ENCODE measurements at places on chromosomes 2 and 18.

GRCh38 chr2:129061069-129061768 lies 742.6 kb upstream of the HS6ST1 start:
- no peak for DNase-seq

GRCh38 chr2:136212426-136213378 lies 94.8 kb upstream of the CXCR4 start:
- no peak for DNase-seq

- no peak for DNase-seq
These were observed 62.9 kb downstream of the SETBP1 start for GRCh38 chr18:44743631-44744030.

DNA sequence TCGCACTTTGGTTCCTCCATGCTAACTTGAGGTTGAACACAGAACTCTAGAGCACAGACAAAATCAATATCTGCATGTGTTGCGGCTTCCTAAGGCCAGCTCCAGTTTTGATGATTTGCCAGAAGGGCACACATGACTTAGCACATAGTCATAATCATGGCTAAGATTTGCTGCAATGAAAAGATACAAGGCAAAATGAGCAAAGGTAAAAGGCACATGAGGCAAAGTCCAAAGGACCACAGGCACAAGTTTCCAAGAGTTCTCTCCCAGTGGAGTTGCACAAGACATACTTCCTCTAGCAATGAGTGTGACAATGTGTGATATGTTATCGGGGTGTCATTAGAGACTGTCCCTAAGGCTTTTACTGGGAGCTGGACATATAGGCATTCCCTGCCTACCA lies 24.2 kb upstream of the CXXC1 start:
- DNase-seq = no peak

- DNase-seq = no peak
These were observed 47.1 kb downstream of the EFR3B start for GRCh38 chr2:25088817-25089516.

DNA sequence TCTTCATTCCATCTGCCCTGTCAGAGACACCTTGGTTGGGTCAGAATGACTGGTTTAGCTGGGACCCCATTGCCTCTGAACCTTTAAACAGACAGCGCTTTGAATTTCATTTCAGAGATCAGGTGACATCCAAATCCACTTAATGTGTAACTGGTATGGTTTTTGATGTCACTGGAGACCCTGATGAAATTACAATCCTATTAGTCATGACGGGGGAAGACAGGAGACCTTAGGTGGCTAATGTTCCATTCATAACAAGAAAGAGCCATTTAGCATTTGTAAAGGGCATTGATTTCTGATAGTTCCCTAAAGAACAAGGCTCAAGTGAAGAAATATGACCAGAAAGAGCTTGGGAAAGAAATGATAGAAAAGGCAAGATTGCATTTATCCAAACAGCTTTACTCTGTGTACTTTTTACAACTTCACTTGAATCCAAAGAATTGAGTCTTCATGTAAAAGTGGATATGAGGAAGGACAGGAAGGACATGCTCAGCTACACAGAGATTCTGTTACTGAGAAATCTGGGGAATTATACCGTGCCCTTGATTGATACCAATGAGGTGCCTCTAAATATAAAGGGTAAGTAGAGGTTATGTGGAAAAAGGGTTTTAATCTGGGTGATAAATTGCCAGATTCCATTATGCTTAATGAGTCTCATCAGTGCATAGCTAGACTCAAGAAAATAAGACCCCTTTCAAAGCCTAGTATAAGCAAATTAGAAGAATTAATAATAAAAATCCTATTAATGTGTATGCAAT lies 198.2 kb downstream of the NCKAP5 start:
- peak; percentile 83 for DNase-seq

GRCh38 chr2:197556456-197556855 lies 40.6 kb downstream of the MOB4 start:
- no peak for DNase-seq

DNA sequence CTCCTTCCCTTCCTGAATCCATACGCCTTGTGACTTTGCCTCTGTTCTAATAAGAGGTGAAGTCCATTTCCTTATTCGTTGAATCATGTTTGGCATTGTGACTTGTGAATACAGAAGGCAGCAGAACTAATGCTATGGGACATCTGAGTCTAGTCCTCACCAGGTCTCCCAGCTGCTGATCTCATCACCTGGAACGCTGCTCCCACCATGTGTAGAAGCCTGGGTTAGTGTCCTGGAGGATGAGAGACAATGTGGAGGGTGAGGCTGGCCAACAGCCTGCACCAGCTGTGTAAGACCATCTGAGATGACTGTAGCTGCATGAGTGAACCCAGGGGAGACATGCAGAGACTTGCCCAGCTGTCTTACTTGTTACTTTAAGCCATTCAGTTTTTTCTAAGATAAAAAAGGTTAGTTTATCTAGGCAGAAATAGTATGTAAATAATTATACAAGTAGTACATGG lies 3.5 kb upstream of the HAAO start:
- DNase-seq = no peak

DNA sequence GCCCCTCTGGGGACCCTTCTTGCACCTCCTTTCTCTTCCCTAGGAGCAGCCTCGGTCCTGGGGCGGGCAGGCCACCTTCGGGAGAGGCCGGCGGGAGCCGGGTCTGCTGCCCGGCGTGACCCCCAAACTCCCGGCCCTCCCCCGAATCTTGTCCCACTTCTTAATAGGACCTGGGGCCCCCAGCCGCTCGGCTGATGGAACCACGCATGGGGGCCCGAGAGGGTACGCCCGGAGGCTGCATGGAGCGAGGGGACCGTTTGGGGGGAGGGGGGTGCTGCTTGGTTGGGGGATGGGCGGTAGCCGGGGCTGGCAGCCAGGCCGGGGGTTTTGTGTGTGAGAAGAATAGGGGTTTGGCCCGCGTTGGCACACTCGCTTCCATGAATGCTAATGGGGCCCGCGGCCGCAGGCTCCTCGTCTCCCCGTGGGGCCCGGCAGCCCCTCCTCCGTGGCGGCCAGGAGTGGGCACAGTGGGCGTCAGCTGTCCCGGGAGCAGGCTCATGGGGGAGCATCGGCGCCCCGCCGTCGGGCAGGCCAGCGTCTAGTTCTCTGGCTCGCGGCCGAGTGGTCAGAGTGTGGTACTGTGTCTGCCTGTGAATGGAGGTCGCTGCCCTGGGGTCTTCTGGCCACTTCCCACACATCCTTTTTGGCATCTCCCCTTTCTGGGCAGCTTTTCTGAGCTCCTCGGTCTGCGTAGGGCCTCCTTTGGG lies 1.0 kb downstream of the GAREM2 start:
- no peak for DNase-seq

DNA sequence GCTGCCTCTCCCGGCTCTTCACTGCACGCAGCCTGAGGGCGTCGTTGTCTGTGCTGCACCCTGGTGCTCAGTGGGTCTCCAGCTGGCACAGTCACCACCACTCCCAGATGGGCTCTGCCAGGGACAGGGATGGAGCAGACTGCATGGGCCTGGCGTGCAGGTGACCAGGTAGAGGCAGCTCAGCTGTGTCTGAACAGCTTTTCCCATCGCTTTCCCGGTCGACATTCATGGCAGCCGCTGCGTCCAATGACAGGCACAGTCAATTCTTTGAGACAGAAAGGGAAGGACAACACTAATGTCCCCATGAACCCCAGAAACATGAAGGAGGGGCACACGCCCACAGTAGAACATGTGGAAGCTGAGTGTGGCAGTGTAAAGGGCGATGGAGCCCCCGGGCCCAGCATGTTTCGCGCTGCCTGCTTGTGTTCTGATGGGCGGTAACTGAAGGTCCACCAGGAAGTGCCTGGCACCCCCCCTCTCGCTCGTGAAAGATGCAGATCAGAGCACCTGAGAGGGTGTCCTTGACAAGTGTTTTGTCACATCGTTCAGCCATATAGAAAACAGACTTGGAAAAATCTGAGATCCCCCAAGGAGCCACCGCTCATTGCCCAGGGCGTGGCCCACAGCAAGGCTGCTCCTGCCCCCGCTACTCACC lies 122.4 kb downstream of the NFATC1 start:
- no peak for DNase-seq

DNA sequence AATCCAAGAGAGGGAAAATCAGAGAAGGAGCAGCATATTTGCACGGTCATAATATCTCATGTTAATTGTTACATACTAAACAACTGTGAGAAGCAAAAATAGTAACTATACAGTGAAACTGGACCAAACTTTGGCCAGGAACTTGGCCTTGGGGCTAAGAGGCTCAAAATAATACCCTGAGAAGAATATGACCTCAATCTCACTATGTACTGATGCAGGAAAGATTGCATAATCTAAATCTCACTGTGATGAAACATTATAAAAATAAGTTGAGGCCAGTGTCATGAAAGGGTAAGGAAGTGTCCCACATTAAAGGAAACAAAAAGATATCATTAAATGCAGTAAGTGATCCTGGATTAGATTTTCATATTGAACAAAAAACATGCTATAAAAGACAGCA lies 36.5 kb downstream of the ZRANB3 start:
- no peak for DNase-seq

DNA sequence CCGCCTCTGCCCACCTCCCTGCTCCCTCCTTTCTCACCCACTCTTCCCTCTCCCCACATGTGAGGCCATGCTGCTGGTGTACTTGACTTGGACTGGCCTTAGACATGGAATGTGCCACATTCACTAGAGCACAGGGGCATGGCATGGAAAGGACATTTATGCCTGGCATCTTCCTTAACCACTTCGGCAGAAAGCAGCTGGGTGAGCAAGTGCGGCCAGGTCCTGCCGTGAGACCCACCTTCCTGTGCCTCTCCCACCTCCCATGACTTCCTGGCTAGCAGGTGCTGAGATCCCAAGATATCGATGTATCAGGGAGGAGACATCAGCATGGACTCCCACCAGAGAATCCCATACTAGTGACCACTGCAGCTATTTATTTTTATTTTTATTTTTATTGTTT lies 13.0 kb downstream of the GPR55 start:
- no peak for DNase-seq

DNA sequence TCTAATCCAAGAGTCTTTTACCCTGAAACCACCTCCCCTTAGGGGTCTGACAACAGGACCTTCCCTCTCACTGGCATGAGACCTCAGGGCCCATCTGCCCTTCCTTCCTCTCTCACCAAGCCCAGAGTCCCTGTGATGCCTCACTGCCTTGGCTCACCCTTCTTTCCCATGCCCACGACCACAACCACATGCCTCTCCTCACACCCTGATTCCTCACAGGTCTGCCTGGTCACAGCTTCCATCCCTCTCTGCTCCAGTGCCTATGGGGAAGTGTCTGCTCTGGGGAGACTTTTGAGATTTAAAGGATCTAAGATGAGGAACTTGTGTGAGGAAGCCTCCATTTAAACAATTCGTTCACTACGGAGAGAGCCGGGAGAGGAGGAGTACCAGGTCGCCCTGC lies 98.9 kb upstream of the SH3BP4 start:
- no peak for DNase-seq

DNA sequence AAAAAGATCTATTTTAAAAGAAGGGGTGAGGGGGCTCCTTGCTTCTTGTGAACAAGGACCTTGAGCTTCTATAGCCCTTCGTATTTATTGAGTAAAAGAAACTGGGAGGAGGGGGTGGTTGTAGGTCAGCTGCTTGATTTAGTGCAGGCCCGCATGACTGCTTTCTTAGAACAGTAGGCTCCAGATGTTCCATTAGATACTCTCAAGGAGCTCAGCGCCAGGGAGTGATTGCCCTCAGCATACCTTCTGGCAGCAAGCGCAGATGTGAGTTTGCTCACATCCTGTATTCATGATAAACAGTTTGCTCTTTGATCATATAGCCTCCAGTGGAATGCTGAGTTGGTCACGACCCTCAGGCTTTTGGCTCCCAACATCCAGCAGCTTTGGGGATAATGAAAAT lies 108.9 kb upstream of the XPO1 start:
- no peak for DNase-seq

- DNase-seq = peak; percentile 60
These were observed 72.0 kb upstream of the TMEM178A start for GRCh38 chr2:39593439-39594393.

GRCh38 chr2:174465327-174465726 lies 21.5 kb downstream of the GPR155 start:
- peak; percentile 61 for DNase-seq

DNA sequence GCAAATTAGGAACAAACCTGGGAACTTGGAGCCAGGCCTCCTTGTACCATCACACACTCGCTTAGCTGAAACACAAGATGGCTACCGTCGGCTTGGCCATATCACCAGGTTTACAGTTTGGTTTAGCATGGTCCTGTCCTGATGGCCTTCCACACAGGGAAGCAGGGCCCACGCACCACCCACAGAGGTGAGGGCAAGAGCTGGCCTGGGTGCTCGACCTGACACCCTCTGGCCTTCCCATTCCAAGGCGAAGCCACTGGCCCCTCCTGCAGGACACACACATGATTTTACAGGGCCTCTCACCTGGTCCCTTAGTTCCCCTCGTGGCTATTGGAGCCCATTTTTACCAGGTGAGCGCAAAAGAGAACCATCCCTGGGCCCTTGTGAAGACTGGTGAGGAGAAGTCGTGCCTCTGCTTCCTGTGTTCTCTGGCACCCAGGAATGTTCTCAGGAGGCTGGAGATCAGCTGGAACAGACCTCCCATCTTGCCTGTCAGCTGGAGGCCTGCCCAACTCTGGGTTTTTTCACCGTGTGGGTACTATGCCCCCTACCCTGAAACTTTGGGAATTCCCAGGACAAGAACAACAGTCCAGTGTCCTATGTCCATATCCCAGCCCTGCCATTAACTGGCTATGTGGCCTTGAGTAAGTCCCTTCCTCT lies 53.0 kb upstream of the FOSL2 start:
- no peak for DNase-seq

DNA sequence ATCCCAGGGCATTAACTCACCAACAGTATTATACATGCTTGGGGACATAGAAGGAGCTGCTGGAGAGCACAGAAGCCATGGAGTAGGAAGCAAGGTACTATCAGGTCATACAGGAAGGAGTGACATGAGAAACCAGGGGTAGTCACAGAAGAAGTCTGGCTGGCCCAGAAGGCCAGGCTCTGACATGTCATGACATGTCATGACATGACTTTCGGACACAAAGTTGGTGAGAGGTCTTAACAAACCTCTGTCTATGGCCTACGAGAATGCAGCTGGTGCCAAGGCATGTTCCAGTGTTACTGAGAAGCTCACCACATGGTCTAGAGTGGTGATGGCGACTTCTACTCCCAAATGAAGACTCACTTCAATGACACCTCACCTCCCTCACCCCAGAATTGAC lies 3.3 kb upstream of the CERS6 start:
- no peak for DNase-seq

DNA sequence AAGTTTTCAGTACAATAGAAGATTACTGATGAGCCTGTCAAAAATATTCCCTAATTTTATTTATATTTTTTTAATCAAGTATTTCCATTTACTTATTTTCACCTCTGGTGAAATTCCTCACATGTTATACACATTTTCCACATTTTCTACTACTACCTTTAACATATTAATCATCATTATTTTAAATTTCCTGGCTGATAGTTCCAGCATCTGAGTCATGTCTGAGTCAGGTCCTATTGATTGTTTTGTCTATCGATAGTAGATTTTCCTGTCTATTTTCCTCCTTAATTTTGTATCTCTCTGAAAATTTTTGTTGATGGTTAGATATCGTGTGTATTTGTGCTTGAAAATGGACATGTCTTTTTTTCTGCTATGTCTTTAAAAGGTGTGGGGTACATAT lies 211.8 kb upstream of the DSEL start:
- DNase-seq = no peak

- DNase-seq = no peak
These were observed 74.0 kb upstream of the SULT1C3 start for GRCh38 chr2:108165729-108166128.

- DNase-seq = no peak
These were observed 596.8 kb upstream of the GCFC2 start for GRCh38 chr2:76307495-76307894.

- no peak for DNase-seq
These were observed 30.5 kb upstream of the ITGA4 start for GRCh38 chr2:181426672-181427071.

- no peak for DNase-seq
These were observed 1702.6 kb upstream of the LRRTM1 start for GRCh38 chr2:82007071-82007664.
